T1000 (cell line): ENCODE measurements at places on chromosomes 4 and X.

- no peak for DNase-seq
Measured at GRCh38 chr4:153468587-153468986, 2.4 kb downstream of the TMEM131L start.

GRCh38 chr4:173074501-173074946 is 94.1 kb upstream of the GALNT7 start:
- peak; percentile 60 for DNase-seq

DNA sequence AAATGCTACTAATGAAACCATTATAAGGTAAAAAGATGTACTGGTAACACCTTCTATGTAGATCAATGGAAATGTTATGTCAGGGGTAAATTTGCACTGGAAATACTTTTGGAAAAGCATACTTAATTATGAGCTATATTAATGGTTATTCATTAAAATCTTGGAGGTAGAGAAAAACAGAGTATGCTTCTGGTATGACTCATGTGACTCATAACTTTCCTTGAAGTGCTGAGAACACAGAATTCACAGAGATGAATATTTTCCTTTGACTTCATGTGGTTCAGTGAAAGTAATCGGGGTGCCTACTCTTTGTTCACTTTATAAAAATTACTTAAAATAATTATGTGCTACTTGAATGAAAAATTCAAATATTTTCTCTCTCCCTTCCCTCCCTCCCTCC is 254.2 kb downstream of the KCTD8 start:
- DNase-seq = no peak

DNA sequence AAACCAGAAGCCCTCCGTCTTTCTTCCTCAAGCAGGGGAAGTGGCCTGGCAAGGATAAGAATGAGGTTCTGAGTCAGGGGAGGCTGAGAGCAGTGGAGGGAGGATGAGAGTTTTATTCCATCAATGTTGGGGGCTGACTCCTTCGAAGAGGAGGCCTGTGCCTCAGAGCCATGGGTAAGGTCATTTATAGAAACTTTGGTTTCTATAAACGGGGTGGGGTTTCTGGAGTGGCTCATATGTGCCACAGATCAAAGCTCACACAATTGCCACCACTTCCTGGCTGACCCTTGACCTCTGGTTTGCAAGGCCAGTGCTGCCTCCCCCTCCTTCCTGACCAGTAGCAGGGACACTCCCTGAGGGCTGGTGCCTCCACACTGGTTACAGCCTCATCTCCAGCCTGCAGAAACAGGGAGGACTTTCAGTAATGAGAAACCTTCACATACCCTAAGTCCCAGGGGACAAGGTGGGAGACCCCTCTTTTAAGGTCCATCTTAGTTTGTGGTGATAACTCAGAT is 166.0 kb downstream of the PDGFRA start:
- no peak for DNase-seq

DNA sequence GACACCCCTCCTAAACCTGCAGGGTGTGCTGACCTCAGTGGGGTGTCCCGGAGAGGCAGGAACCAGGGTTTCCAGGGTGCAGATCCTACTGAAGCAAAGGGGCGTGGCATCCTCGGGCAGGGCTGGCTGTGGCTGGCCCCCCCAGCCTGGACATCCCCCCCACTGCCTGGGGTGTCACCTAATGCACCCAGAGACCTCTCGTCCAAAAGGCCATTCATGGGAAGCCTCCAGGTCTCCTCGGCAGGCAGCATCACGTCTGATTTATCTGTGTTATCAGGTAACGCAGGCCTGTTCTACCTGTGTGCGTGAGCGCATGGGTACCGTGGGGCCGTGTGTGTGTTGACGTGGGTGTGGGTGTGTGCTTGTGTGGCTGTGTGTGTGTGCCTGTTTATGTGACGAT is 210.0 kb downstream of the SHOX start:
- no peak for DNase-seq

DNA sequence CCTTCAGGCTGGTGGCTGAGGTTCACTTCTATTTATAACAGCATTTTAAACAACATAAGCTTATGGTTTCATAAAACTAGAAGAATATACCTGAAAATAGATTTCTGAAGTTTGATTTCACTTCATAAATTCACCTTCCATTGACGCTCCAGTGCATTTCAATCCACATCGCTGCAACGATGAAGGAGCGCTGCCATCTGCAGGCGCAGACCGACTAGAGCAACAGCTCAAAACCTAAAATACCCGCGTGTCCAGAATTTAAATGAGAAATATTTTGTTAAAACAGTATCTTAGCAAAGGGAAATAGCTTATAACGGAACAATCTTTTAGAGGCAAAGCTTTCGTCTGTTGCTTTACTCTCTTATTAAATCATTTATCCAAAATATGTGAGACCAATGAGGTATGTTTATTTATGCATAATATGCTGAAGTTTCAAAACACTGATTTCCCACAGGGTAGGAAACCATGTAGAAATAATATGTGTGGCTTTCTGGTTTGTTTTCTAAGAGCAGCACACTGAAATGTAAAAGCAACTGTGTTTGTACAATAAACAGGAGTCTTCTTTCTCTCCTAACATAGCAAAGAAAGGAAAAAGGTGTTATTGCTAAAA is 816.4 kb upstream of the FRG1 start:
- no peak for DNase-seq

DNA sequence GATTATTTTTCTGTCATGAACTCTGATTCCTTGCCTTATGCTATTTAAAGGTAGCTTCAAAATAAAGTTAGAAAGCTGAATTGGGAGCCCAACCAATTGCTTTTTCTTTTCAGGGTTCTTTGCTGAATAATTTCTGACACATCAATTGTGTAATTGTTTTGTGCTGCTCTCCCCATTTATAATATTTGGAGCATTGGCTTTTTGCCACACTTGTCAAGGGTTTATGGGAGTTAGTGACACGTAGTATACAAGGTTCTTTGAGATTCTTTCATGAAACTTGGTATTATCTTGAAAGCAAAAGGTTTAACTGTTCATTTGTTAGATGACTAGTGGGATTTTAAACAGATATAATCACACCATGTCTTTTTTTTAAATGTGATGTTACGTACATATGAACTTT is 80.9 kb downstream of the POLA1 start:
- no peak for DNase-seq

DNA sequence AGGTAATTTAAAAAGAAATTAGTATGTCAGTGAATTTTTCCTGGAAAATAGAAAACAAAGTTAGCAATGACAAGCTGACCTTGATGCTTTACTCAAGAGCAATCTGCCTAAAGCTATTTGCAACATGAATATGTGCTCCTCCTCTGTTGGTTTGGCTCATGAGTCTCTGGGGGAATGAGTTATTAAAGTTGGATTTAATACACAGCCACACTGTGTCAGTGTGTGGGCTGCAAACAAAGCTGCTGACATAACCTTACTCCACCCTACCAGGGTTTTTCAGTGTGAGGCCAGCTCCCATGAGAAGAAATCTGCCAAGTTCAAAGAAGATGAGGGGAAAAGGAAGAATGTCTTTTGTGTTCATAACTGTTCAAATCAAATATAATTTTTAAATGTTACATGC is 280.5 kb downstream of the TLL1 start:
- no peak for DNase-seq

GRCh38 chrX:30296408-30297254 is 12.6 kb downstream of the NR0B1 start:
- DNase-seq = no peak

DNA sequence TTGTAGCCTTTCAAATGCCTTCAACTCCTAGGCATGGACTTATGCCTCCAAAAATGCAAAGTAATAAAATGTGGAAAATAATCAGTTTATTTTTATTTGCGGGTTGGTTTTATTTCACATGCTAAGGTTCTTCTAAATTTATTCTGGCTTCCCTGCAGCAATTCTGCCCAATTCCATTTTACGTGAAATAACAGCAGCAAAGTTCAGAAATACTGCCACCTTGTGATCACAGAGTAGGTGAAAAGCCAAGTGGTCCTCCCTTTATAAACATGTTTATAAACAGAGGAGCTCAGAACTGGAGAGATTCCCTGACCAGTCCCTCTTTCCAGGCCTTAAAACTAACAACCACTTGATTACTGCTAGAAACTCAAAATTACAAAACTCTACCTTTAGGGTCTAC is 14.7 kb upstream of the DCHS2 start:
- DNase-seq = no peak

- no peak for DNase-seq
Measured at GRCh38 chr4:101954351-101954750, 163.8 kb downstream of the BANK1 start.

DNA sequence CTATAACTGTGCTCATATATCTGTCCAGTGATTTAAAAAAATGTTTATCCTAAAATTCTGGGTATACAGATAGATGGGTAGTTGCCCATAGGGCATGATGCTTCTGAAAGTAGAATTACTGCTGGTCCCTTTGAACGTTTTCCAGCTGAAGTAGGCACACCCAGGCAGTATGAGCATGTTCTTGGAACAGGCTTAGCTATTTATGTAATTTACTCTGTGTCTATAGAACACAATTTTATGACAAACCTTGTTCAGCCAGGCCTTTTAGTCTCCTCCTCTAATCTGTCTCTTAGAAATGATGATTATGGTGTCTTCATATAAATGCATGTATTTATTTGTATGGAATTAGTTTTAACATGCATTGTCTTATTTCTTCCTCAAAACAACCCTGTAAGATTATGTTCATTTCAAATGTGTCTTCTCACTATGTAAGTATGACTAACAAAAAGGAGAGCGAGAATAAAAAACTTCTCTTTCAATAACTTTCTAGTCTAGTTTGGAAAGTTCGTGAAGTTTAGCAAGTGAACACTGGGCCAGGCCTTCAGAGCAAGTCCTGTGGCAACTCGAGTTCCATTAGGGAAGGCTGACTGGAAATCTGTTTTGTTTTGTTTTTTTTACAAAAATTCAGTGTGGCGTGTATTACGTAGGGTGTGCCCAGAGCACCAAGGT is 142.0 kb downstream of the AFF1 start:
- no peak for DNase-seq

DNA sequence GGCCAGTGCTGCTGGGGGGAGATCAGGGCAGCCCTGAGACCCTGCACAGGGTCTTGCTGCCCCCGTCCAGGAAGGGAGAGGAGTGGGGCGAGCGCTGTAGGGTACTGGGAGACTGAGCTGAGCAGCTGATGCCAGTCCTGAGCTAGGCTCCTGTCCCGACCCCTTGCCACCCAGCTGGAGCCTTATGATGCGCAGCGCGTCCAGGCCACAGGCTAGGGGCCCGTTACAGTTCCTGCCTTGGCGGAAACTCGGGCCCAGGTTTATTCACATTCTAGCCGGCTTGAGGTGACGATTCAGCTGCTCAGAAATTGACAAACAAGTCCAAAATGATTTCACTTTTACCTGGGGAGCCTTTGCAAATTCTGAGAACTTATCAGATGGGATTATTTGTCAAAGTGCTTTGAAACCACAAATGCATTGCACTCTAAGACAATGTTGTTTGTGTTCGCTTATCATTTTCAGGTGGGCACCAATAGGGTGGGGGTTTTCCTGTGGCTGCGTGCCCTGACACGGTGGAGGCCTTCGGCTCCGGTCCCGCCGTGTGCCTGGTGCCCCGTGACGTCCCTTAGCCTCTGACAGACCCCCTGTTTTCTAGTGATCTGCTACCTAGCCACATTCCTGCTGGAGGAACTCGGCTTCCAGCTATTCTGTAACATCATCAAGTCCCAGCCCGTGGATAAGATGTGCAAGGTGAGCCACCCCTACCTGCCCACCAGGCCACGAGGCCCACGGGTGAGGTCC is 18.9 kb downstream of the CFAP99 start:
- DNase-seq = no peak

DNA sequence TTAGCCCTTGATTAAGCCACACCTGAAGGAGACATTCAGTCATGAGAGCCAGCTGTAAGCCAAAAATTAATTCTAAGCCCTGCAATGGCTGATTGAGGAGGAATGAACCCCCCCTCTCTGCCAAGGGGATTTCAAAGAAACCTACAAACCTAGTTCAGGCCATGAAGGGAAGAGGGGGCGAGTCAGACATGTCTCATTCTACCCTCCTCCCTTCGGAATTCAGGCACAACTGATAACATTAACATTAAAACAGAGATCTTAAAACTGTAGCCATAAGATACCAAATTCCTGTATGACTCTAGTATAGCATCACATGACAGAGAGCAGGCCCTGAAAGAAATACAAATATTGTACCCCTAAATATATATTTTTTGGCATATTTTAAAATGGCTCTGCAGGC is 40.4 kb upstream of the AFAP1 start:
- no peak for DNase-seq

- no peak for DNase-seq
Measured at GRCh38 chrX:150543230-150544155, 24.9 kb upstream of the MTM1 start.

- DNase-seq = no peak
Measured at GRCh38 chr4:38131371-38132091, 171.3 kb downstream of the PTTG2 start.

DNA sequence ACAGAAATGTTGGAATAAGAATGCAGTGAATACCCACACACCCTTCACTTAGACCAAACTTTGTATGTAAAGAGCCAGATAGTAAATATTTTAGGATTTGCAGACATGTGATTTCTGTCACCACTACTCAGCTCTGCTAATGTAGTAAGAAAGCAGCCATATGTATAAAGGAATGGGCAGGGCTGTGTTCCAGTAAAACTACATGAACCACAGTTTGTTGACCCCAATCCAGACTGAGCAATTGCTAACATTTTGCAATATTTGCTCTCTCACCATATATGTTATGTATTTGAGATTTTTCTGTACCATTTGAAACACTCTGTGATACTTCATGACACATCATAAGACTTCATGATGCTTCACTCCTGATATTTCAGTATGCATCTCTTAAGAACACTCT is 32.0 kb upstream of the TBC1D1 start:
- no peak for DNase-seq

- no peak for DNase-seq
Measured at GRCh38 chr4:114038762-114039387, 59.4 kb upstream of the ARSJ start.

DNA sequence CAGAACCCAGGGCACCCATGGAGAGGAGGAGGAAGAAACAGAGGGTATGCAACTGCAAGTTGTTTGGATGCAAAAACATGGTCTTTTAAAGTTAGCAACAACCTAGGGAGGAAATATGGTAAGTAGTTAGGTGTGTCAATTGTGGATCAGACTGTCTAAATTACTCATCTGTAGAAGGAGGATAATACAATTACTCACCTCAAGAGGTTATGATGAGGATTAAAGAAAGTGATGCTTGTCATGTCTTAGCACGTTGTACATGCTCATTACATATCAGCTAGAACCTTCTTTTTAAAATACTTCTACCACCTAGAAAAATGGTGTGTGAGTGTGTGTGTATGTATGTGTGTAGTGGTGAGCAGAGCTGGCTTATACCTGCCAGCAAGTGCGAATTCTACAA is 2.3 kb upstream of the C1QTNF7 start:
- no peak for DNase-seq

DNA sequence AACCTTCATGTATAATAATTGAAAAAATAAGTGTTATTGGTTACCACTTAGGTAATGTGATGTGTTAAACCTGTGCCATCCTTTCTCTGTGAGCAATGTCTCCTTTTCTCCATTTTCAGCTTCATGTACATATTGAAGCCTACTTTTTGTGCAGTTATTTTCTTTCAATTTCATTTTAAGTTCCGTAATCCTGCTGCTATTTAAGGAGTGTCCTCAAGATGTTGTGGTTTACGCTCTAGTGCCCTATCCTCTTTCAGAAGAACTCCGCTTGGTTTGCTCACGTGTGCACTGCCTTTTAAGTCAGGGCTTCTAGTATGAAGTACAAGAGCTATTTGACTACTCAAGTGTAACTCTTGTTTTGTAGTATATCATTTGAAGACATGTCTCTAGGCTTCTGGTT is 2253.2 kb upstream of the TENM3 start:
- DNase-seq = no peak
